ENCODE measurements at places on chromosomes 7 and 10.

- no peak for DNase-seq
These were observed 159.9 kb downstream of the CAMK1D start for GRCh38 chr10:12509016-12509793.

DNA sequence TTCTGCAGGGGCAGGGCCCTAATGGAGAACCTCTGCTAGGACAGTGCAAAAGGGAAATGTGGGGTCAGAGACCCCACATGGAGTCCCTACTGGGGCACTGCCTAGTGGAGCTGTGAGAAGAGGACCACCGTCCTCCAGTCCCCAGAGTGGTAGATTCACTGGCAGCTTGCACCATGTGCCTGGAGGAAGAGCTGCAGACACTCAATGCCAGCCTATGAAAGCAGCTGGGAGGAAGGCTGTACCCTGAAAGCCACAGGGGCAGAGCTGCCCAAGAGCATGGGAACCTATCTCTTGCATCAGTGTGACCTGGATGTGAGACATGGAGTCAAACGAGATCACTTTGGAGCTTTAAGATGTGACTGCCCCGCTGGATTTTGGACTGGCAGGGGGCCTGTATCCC, 20.3 kb upstream of the GNAT3 start:
- no peak for DNase-seq

DNA sequence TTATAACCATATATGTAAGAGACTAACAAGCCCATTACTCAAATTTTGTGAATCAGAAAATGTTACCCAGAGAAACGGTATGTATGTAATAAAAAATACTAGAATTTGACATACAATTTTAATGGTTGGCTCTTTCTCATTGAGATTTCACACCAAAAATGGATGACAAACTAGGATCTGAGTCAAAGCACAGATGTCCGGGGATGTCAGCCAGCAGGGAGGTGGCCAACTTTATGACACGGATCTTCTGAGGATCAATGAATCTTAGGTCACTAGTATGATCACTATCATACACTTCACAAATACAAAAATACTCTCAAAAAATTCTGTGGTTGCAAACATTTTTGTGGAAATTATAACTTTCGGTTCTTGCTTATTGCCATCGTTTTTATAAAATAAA, 173.5 kb upstream of the NFE2L3 start:
- DNase-seq = no peak

- no peak for DNase-seq
These were observed 12.4 kb upstream of the MTERF1 start for GRCh38 chr7:91892821-91893340.

- no peak for DNase-seq
These were observed 387.2 kb downstream of the PARD3 start for GRCh38 chr10:34427911-34428216.

DNA sequence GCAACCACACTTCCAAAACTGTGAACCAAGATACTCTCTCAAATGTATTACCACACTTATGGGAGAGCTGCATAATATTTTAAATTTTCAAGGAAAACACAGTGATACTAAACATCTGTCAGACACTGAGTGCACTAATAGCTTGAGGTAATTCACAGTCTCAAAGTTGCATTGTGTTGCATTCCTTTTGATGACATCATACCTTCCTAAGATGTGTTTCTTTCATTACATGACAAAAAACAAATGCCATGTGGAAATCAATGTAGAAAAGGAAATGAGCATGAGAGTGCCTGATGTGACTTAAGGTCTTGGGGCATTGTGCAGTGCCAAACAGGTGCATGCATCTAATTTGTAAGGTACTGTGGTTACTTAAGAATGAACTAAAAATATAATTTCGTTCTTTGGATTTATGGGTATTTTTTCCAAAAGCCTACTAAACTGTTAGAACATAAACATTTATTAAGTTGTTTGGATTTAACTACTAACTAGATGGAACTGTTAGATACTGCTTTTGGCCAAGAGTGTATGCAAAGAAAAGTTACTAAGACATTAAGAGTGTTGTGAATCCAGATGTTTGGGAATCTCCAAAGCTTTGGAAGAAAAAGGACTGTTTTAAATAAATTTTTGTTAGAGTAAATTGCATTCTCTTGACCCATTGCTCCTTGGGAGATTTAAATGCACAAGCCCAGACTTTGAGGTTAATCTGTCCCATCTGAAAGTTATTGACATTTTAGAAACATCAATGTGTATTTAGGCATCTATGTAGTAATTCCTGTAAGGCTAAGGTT, 496.2 kb upstream of the SEMA3D start:
- DNase-seq = no peak

DNA sequence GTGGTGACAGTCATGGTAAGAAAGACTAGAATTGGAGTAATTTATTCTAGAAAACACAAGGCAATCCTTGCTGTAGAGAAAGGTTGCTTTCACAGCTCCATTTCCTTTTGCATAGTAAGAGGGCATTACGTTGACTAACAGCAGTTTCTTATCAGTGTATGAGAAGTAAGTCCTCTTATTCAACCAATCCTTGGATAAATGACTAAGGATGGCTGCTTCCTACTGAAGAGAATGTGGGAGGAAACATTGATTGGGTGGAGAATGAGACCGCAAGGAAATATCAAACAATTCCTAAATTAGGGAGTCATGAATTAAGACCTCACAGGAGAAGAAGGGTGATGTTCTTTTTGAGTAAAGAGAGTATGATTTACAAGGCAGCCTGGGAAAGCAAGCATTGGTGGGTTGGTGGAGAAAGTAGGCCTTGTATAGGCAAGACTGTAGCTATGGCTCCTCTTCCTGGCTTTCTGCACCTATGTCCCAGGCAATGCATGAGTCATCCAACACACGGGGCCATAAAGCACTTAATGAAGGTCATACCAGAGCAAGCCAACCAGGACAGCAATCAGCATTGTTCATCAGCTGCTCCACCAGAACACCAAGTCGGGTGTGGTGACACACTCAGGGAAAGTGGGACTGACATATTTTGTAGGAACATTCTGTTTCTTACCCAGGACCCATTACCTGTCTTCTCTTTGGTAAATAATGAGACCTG, 5.6 kb downstream of the MGAM start:
- DNase-seq = no peak

- DNase-seq = no peak
These were observed 95.5 kb upstream of the GTF2I start for GRCh38 chr7:74561898-74562613.

GRCh38 chr7:6917258-6917657, 91.2 kb upstream of the CCZ1B start:
- no peak for DNase-seq

DNA sequence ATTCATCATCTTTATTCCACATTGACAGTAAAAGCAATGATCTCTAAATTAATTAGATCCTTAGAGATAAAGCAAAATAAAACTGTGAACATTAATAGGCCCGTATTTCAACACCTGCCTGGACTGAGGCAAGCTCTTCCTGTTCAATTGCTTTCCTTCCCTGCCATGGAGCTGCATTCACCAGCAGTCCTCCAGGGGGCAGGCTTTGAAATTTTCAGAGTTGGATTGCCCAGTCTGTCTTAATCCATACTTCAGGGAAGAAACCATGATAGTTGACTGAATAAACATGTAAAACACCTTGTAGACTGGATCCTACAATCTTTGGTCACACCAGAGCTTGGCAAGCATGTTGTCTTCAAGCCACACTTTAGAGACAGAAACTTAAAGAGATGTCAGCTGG, 936.6 kb downstream of the NRG3 start:
- no peak for DNase-seq

DNA sequence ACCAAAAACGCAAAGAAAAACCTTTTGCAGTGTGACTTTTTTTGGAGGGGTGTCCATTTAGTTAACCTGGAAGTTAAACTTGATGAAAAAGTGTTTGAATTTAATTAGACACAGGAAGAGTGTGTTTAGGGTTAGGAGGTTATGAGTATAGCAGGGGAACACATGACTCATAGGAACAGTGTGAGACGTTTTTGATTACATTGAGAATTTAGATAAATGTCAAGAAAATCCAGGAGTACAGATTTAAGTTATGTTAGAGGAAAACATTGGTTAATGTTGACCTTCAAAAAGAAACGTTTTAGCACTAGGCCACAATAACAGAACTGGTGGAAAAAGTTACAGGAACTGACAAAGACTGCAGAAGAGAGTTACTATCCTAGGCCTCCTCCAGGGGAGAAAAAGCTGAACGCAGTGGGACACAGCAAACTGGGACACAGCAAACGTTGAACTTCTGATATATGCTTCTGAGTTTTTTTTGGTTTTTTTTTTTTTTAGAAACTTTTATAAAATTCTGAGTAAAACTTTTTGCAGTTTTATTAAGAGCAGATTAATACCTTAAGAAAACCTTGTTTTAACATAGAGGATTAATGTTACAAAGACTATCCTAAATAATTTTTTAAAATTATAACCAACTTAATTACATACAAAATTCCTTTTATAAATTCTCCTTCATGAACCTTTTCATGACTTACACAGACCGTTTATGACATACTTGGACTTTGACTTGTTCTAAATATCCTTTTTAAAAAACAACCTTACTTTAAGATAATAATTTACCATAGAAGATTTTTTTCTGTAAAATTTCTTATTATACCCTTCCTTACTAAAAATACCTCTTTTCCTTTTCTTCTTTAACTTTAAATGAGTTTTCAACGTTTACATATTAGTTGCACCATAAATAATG, 22.2 kb downstream of the LANCL2 start:
- no peak for DNase-seq

DNA sequence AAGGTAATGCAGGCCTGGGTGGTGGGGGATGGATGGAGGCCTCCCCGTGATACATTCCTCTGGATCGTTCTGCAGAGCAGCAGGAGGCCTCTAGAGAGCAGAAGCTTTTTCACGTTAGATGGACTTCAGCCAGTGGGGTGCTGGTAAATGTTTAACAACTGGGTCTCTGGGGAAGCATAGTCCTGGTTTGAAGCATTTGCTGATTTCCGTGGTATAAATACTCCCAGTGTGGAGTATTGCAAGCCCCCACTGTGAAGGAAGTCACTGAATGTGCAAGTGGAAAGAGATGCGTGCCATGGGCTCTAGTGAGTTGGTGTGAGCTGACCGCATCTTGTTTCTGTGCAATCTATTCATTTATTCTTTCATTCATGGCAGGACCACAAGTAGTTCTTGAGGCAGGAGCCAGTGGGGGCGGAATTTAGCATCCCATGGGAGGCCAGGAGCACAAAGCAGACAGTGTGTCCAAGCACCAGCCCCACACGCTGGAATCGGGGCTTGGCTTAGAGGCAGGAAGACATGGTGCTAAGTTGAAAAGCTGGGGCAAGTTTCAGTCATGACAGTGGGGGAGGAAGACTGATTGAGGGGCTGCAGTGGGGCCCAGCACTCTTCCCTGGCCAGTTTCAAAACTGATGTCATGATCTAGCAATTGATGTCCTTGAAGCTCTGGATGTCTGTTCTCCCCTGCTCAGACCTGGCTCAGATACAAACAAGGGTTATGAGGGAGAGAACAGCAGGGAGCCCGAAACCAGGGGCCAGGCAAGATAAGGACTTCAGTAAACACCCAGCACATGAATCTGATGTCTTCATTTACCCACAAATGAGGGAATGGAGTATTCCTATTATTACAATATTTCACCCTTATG, 280.9 kb upstream of the LYZL1 start:
- DNase-seq = no peak

- DNase-seq = no peak
These were observed 241.6 kb upstream of the GALNT17 start for GRCh38 chr7:70890147-70890969.

DNA sequence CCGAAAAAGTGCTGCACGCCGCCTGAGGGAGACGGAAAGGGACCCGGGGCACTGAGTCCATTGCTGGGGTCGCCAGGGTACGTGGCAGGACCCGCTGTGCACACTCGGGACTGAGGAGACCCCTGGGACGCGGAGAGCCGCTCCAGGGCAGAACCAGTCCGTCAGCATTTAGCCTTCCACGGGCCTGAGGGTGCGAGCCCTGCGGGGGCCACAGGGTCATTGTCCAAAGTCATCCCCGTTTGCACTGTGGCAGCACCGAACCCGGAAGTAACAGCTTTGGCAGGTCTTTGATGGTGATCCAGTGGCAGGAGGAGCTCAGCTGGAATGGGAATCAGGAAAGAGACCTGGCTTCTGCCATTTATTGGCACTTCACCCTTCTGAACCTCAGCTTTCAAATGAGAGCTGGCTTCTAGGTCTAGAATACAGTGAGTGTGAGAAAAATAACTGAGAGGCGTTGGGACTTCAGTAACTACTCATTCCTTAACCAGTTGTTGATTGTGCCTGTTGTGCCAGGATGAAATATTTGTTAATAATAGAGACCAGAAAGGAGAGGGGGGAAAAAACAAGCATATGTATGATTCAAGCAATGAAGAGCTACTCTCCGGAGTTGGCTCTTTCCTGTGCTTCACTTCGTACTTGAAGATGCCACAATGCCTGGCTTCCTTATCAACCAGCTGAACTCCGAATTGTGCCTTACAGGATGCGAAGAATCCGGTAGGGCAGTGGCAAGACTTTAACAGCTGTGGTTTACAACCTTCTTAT, 811 bp upstream of the ARHGAP12 start:
- peak; percentile 68 for DNase-seq

All from lower lobe of right lung (tissue), 2 donors.